ENCODE measurements at places on chromosomes 3 and 15. TPM values are rescaled to one million over a fixed set of nuclear protein-coding genes. Genes with fewer than 3 reads are reported as not detected.

DNA sequence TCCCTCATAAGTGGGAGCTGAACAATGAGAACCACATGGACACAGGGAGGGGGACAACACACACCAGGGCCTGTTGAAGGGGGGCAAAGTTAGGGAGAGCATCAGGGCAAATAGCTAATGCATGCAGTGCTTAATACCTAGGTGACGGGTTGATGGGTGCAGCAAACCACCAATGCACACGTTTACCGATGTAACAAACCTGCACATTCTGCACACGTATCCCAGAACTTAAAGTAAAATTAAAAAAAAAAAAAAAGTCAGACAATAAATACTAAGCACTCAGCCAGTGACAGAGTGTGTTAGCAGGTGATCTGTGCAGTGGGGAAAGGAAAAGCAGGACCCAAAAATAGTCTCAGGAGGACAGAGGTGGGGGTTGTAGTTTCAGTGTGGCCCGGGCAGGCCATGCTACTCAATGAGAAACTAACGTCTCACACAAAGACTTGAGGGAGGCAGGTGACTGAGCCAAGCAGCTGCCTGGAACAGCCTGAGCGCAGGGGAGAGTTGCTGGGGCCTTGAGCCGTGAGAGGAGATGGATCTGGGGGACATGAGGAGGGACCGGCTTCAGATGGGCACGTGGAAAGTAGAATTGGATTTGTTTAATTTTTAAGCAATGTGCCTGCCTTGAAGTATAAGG, 18.4 kb downstream of the ANKDD1A start:
- DNase-seq = peak; percentile 65

- DNase-seq = no peak
These were observed 23.2 kb downstream of the THRB start for GRCh38 chr3:24471486-24471885.

GRCh38 chr3:189288348-189289235, 116.8 kb downstream of the TPRG1 start:
- peak; percentile 73 for DNase-seq

- DNase-seq = peak; percentile 48
These were observed 76.0 kb downstream of the PTPRG start for GRCh38 chr3:61637088-61638051.

DNA sequence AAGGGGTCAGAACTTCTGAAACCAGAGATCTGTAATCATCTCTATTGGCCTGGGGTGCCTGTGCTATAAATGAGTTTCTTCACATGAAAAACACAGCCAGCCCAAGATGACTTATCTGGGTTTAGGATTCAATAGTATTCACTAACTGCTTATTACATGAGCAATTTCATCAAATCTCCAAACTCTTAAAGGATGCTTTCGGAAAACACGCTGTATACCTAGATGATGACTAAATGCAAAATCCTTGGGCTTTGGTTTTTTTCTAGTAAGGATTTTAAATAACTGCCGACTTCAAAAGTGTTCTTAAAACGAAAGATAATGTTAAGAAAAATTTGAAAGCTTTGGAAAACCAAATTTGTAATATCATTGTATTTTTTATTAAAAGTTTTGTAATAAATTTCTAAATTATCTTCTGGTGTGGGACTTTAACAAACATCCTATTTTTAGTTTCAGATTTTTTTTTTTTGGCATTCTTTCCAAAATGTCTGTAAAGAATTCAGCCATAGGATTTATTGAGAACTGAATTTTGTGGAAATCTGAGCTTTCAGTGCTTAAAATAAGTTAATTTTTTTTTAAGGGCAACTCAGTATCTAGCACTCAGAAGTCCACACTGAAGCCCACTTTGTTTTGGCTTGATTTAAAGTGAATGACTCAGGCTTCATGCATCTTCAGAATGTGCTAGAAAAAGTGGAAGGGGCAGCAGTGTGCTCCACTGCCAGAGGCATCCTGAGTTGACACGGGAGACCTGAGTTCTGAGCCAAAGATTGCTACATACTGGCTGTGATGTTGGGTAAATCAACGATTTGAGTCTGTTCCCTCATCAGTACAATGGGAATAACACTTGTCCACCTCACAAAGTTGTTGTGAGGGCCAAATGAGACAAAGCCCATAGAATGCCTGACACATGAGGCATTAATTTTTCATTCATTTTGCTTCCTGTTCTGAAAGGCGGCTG, 18.7 kb downstream of the TMEM43 start:
- DNase-seq = no peak

Gene MGLL
- total RNA-seq = 103 TPM

Gene ATR
- 27.9 TPM for total RNA-seq
